ENCODE measurements at places on chromosomes 2 and 18.

DNA sequence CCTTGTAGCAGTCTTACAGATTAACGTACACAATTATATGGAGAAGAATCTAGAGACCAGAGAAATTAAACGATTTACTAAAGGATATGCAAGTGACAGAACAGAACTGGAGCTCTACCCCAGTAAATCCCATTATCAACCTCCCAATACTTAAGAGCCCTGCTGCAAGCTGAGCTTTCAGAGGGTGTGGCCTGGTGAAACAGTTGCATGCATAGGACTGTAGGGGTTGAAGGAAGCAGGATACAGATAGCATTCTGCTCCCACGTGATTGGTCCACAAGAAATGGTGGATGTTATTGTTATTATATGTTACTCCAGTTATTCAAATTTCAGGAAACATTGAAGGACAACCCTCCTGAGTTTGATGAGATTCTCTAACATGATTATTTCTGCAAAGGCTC, 210.8 kb upstream of the THUMPD2 start:
- DNase-seq = no peak

GRCh38 chr18:58101291-58101794, 57.3 kb downstream of the NEDD4L start:
- DNase-seq = no peak

GRCh38 chr2:223737207-223737606, 100.2 kb downstream of the AP1S3 start:
- DNase-seq = no peak

DNA sequence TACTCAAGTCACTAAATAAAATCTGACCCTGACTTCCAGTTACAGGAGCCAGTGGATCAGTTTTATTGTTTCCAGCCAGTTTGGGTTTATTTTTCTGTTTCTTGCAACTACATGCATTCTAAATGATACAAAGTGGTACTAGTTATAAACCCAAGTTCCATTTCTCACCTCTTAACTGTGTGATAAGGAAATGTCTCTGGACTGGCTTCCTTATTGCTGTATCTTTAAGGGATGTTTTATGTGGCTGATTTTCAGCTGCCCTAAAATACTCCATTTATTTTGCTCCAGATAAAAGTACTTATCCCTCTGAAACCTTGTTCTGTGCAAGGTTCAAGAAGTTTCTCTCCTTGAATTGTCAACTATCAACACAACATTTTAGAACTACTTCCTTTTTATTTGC, 107.9 kb upstream of the DLX2 start:
- no peak for DNase-seq

DNA sequence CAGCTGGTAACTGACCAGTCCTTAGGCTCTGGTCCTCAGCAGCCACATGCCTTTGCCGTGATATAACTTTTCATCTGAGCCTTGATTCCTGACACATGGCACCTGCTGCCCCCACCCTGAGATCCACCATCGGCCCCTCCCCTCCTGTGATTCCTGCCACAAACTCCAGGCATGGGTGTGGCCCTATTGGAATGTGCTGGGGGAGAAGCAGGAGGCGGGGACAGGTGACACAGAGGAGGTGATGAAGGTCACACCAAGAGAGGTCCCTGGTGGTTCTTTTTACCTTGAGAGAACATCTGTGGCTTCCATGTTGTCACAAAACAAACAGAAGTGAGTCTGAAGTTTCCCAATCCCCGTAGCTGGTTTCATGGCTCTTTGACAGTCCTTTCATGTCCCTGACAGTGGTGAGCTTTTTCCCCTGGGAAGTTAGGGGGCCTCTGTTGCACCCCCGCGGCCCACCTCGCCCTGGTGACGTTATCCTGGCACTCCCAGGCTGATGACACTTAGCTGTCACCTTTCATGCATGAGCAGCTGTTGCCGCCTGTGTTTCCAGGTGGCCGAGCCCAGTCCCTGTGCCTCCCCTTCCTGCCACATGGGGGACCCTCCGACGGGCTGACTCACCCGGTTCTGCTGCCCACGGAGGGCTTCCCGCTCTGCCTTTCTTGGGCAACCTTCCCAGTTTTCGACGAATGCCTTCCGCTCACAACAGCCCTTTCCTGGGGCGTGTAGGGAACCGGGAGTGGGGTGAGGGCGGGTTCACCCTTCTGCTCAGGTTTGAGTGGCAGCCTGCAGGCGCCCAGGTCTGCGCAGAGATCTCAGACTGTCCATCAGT, 66.3 kb upstream of the GLI2 start:
- DNase-seq = no peak

GRCh38 chr2:36633470-36634092, 35.6 kb upstream of the FEZ2 start:
- no peak for DNase-seq

- no peak for DNase-seq
Observed at GRCh38 chr2:194826241-194826640, 830.8 kb upstream of the SLC39A10 start.

DNA sequence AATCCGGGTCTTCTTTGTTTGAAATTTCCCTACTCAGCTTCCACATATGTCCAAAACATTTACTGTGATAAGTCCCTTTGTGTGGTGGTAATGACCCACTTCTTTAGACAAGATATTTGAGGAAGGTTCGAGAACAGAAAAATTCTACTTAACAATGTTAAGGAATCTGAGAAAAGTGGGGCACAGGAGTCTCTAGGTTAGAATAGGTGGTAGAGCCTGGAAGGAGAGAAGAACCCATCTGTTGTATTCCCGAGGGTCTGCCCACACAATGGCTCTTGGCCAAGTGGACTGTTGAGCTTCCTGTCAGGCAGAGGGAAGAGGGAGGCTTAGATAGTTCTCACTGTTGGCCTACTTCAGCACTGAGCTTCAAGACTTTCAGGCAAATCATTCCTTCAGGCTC, 4.3 kb downstream of the IGFBP2 start:
- DNase-seq = no peak

DNA sequence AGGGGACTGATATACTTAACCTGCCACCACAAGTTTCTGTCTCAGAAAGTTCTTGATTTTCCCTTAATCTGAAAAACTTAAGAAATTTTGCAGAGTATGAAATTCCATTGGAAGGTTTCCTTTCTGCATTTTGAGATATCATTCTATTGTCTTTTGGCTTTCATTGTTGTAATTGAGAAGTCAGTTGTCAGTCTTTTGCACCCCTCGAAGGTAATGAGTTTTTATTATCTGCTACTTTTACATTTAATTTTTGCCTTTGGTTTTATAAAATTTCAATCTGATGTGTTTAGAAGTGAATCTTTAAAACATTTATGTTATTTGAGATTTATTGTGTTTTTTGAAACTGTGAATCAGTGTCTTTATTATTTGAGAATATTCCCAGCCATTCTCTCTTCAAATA, 4.8 kb upstream of the IL36A start:
- no peak for DNase-seq

GRCh38 chr18:40935423-40935822, 1019.6 kb upstream of the PIK3C3 start:
- no peak for DNase-seq

- no peak for DNase-seq
Observed at GRCh38 chr2:195003881-195004471, 653.0 kb upstream of the SLC39A10 start.

- no peak for DNase-seq
Observed at GRCh38 chr2:102042196-102043081, 50.7 kb downstream of the IL1R2 start.

DNA sequence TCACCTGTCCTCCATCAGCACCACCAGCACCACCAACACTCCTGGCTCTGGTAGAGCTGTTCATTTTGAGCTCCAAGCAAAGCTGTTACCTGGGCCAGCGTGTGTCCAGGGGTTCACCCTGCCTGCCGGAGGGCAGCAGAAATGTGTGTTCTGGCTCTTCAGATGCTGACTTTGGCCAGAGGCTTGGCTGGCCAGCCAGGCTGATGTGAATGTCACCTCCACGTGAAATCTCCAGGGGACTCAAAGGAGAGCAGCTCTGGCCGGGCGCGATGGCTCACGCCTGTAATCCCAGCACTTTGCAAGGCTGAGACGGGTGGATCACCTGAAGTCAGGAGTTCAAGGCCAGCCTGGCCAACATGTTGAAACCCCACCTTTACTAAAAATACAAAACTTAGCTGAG, 33.5 kb downstream of the CIB4 start:
- DNase-seq = no peak

DNA sequence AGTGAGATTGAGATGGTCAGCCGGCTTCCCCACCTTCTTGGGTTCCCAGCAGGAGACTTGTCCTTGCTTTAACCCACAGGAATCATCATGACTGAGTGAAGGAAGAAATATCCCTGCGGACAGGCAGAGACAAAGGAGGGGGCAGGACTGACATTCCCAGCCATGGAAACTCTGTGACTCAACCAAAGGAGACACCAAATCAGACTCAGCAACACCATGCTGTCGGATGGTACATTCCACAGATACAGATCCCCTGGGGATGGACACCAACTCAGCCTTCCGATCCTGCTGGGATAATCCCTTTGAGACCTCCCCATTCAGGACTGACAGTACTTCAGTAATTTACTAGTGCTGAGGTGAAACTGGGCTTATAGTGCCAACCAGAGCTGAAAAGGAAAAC, 518.3 kb downstream of the XIRP2 start:
- no peak for DNase-seq

GRCh38 chr2:45595721-45596435, 15.2 kb downstream of the SRBD1 start:
- no peak for DNase-seq

DNA sequence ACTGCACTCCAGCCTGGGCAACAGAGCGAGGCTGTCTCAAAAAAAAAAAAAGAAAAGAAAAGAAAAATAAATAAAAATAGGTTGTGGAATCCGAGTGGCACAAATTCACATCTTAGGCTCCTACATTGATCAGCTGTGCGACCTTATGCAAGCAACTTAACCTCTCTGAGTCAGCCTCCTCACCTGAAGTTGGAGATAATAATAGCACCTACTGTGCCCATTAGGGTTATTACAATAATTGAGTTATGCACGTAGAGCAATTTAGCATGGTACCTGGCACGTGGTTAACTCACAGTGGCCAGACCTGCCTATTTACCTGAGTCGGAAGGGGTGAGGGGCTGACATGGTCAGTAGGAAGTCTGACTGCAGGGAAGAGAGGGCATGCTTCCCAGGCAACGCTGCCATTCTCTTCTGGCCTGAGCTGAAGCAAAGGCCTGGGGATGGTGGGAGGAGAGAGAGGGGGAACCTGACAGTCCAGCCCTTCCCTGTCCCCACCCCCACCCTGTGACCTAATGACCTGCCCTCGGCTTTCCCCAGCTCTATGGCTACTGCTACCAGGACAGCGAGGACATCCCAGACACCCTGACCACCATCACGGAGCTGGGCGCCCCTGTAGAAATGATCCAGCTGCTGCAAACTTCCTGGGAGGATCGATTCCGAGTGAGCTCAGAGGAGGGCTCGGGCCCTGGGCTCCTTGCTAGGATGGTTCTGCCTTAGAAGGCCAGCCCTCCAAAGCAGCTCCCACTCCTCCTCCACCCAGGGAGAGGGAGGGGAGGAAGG, 5.1 kb downstream of the PKDCC start:
- no peak for DNase-seq

All from activated T-helper 1 cell treated with Interleukin-2 at 50 U/mL for 16 hours (primary cell).